GM10248 (cell line): ENCODE measurements at places on chromosomes 3 and 15.

GRCh38 chr15:31435261-31435911, 108.8 kb downstream of the KLF13 start:
- DNase-seq: peak; percentile 84

DNA sequence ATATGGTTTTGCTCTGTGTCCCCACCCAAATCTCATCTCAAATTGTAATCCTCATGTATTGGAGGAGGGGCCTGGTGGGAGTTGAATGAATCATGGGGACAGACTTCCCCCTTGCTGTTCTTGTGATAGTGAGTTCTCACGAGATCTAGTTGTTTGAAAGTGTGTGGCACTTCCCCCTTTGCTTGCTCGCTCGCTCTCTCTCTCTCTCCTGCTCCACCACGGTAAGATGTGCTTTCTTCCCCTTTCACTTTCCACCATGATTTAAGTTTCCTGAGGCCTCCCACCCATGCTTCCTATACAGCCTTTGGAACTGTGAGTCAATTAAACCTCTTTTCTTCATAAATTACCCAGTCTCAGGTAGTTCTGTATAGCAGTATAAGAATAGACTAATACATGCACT, 60.7 kb downstream of the GSK3B start:
- no peak for DNase-seq

DNA sequence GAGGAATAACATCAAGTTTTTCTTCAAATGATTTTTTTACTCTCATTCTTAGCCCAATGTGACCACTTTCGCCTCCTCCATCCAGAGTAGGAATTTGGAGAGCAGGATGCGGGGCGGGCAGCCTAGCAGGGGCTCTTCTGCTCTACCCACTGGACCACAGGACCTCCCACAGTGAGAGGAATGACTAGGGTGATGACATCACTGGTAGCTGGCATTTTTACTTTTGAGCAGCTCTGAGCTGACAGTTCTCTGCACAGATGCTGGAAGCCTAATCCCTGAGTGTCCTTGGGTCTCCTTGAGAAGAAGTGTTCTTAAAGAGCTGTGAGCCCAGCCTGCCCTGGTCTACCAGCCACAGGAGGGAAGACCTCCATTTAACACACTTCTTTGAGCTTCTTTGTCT, 1.4 kb upstream of the HCN4 start:
- no peak for DNase-seq

DNA sequence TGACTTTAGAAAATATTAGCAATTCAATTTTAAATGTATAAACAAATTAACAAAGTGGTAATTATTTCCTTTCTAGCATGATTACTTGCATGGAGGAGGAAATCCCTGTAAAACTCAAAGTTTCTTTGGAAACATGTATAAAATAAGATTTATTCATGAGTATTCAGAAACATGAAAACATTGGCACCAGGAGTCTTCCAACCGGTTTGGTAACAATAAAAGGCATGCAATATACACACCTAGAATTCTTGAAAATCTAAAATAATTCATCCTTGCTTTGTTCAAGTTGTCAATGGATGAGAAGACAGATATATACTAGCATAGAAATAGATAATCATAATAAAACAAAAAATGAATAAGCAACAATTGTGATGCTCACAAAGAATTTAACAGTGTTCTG, 76.4 kb downstream of the ZPLD1 start:
- no peak for DNase-seq

DNA sequence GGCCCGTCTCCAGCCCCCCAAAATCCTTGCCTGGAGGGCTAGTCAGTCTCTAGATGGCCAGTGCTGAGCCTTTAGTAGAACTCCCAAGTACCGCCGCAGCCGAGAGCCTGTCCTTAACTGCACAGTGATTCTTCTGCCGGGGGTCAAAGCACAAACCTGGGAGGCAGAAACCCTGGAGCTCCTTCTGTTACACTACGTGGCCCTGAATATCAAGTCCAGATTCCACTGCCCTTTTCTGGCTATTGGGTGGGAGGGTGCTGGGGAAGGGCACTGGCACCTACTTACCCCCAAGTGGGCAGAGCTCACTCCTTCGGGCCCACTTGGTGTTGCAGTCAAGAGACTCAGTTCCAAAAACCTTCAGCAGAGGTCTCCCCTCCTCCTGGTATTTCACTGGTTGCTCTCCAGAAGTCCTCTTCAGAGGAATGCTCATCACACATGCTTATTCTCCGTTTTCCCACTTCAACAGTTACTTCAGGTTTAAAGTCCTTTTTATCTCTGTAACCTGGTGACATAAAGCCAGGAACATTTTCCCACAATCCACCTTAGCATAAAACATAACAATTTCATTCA, 10.8 kb downstream of the PDHB start:
- DNase-seq: no peak

DNA sequence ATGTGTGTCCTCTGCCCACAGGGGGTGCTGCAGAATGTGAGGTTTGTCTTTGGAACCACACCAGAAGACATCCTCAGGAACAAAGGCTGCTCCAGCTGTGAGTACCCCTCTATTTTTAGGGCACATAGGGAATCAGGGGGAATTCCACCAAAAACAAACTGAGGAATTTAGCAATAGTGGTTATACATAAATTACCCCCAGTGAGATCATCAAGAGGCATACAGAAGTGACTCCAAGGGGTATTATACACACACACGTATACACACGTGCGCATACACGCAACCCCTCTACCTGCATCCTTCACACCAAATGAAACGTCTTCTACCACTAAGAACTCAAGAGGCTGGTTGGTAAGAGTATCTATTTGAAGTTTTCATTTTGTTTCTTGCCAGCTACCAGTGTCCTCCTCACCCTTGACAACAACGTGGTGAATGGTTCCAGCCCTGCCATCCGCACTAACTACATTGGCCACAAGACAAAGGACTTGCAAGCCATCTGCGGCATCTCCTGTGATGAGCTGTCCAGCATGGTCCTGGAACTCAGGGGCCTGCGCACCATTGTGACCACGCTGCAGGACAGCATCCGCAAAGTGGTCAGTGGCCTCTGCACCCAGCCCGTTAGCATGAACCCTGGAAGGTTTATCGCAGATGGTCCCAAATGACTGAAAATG, 2.9 kb downstream of the THBS1 start:
- DNase-seq: peak; percentile 37

DNA sequence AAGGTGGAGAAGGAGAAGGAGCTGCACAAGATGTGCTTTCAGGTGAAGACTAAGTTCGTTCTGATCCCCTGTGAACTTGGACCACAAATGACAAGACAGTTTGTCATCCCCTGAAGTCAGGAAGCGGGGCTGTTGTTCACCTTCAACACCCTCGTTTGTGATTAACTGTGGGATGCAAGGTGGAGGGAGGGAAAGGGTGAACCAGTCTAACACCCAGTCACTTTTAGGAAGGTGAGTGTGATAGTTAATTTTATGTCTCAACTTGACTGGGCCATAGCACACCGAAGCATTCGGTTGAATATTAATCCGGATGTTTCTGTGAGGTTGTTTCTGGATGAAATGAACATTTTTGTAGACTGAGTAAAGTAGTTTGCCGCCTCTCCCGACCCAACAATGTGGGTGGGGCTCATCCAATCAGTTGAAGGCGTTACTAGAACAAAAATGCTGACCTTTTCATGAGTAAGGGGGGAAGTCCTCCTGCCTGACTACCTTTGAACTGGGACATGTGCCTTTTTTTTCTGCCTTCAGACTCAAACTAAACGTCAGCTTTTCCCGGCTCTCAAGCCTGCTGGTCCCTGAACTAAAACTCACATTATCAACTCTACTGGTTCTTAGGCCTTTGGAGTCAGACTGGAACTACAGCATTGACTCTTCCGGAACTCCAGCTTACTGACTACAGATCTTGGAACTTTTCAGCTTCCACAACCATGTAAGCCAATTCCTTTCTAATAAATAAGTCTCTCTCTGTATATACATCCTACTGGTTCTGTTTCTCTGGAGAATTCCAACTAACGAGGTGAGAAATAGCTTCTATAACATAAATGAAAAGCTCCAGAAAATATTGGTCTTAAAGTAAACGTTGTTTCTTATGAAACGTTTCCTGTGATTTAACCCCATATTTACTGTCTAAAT, 264.0 kb upstream of the SLITRK3 start:
- DNase-seq: no peak

GRCh38 chr15:89330881-89331595, 3.6 kb downstream of the POLG start:
- no peak for DNase-seq

DNA sequence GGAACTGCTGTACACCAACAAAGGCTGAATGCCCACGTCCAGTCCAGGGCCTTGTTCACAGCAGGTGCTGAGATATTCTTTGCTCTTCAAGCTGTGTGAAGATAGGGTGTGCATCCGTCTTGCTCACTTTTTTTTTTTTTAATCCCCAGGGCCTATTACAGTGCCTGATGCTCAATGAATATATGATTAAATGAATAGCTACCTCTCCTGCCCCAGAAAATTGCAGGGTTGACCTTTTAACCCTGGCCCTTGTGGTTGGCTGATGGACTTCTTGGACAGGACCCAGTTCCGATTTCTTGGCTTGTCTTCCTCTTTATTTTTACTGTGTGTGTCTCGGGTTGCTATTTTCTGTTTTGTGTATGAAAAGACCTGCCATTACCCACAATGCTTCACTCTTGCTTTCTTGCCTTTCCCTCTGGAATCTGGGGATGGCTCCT, 2.9 kb upstream of the FYTTD1 start:
- no peak for DNase-seq

DNA sequence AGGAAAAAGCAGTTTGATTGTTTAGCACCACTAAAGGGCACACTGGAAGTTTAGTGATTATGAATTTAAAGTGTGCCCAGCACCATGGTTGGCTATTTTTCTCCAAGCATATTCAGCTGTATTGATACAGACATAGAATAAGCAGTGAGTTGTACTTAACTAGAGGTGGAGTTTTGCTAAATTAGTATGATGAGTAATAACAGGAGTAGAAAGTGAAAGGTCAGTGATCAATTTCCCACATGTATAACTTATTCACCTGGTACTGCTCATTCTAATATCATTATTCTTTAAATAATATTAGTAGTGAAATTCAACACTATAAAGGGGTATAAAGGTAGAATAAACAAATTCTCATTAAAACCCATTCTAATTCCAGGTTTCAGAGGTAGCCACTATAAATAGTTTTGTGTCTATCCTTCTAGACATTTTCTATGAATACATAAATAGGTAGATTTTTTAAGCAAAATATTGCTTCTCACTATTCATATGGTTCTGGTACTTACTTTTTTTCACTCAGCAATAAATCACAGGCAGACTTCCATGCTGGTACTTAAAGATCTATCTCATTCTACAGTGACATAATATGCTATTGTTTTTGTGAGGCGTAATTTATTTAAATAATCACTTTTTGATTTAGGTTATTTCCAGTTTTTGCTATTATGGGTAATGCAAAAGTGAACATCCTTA, 732.9 kb downstream of the VGLL3 start:
- DNase-seq: peak; percentile 13

- DNase-seq: no peak
Observed at GRCh38 chr15:52204657-52205056, 13.5 kb upstream of the GNB5 start.

- no peak for DNase-seq
Observed at GRCh38 chr3:111971533-111972130, 7.2 kb upstream of the ABHD10 start.

DNA sequence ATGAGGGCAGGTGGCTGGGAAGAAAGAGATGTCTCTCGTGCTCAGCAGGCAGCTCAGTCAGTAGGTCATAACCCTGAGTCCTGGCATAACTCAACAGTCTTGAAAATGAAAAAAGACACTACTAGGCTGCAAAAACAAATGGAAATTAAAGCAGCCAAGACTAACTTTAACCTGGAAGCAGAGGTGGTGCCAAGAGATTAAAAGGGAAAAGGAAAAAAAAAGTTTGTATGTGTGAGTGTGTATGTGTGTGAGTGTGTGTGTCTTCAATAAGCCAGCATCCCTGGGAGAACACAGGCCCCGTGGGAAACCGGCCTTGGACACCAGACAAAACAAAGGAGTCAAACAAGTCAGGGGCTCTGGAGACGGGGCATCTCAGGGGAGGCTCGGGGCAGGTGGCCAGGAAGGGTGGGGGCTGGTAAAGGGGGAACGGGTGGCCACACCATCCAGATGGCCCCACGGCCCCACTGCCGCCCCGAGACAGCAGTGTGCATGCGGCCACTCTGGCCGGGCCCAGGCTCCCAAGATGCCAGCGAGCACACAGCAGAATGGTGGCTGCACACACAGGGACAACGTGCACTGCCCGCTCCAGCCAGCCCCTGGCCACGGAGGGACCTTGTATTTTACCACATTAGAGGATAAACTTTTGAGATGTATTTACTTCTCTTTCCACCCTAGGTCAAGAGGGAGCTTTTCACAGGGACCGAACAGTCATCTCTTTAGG, 23.8 kb downstream of the CYFIP1 start:
- DNase-seq: no peak

- DNase-seq: no peak
Observed at GRCh38 chr3:16051691-16052090, 122.8 kb upstream of the GALNT15 start.

DNA sequence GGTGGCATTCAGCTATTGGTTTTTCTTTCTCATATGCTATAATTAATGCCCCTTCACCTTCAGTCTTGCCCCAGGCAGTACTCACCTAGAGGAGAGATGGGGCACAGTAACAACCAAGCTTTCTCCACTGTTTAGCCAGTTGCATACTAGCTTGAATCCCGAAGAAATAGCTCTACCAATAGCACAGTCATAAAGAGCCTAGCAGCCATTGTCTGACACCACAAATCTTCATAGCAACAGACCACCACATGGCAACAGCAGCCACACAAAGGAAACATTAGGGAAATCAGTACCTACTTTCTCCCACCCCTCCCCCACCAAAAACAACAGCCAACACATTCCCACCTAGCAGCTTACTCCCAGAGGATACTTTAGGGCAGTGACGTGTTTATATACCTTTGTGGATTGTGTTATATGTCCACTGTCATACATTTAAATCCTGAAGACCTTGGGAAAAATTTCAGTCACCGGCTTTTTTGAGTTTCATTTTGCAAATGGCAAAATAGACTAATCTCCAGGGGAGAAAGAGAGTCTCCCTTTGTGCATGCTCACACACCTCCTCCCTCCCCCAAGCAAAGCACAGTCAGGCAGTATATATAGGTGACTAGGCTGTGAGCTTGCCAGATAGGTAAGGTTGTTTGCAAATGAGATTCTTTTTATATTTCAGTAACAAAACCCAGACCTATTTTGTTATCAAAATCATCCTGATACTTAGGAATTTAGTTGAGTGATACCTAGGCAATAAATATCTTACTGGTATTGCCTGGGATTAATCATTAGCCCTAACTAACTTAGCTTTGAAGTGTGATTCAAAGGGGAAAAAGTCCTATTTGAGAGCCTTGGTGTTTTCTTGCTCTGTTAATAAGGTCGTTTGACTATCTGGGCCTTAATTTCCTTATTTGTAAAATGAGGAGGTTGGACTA, 140.6 kb downstream of the RBPMS2 start:
- DNase-seq: peak; percentile 25
